ENCODE measurements at places on chromosomes 2 and 18. TPM values are rescaled to one million over a fixed set of nuclear protein-coding genes. Genes with fewer than 3 reads are reported as not detected.

GRCh38 chr2:207258263-207258991 lies 92.7 kb upstream of the KLF7 start:
- no peak overlapping the region for H3K4me3 ChIP-seq
- peaks cover 38% of the 10 kb centered on the region for H3K4me1 ChIP-seq
- H3K27ac ChIP-seq = peak overlapping the region; percentile 7
- H3K27me3 ChIP-seq = no peaks in the 10 kb centered on the region

- peaks cover 45% of the 10 kb centered on the region for H3K27me3 ChIP-seq
- H3K4me1 ChIP-seq = no peaks in the 10 kb centered on the region
- no peak overlapping the region for H3K4me3 ChIP-seq
- H3K27ac ChIP-seq = no peak overlapping the region
Measured at GRCh38 chr2:239790721-239791120, 234.4 kb downstream of the NDUFA10 start.

DNA sequence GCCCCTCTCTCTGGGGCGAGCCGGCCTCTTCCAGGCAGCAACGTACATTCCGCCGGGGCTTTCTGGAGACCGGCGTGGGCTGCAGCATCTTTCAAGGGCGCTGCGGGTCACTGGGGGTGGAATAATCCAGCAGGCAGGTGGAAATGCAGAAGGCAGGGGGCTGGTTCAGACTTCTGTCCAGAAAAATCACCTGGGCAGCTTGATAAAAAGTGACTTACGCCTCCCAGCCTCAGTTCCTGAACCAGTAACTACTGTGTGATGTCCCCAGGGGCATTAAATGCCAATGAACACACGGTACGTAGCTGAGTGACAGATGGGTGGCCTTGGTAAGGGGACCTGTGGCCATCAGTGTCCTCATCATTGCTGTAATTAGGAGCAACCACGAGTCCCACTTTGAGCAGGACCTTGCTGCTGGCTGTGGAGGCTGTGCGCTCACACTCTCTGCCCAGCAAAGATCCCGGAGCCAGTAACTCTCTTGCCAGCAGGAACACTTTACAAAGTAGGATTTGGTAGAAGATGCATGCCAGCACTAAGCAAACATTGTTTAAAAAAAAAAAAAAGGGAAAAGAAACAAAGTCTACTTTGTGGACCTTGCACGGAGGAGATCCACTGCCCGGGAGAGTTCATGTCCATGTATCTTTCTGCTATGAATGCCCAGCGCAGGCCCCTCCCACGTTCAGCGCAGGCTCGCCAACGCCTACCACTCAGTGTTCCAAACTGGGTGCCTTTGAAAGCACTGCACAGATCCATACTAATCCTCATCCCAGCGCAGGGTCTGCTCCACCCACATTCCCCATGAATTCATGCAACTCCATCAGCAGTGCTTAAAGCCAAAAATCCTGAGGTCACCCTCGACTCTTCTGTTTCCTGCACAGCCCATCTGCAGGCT lies 177.3 kb downstream of the HDAC4 start:
- no peaks in the 10 kb centered on the region for H3K27me3 ChIP-seq
- peaks cover 12% of the 10 kb centered on the region for H3K4me1 ChIP-seq
- no peaks in the 10 kb centered on the region for H3K36me3 ChIP-seq
- H3K27ac ChIP-seq = no peak overlapping the region

- DNase-seq = no peak
- H3K4me3 ChIP-seq = no peak overlapping the region
- H3K4me1 ChIP-seq = no peaks in the 10 kb centered on the region
- H3K27ac ChIP-seq = no peak overlapping the region
- peaks cover 17% of the 10 kb centered on the region for H3K36me3 ChIP-seq
- no peaks in the 10 kb centered on the region for H3K27me3 ChIP-seq
Measured at GRCh38 chr2:179513181-179513580, 248.5 kb upstream of the SESTD1 start.

DNA sequence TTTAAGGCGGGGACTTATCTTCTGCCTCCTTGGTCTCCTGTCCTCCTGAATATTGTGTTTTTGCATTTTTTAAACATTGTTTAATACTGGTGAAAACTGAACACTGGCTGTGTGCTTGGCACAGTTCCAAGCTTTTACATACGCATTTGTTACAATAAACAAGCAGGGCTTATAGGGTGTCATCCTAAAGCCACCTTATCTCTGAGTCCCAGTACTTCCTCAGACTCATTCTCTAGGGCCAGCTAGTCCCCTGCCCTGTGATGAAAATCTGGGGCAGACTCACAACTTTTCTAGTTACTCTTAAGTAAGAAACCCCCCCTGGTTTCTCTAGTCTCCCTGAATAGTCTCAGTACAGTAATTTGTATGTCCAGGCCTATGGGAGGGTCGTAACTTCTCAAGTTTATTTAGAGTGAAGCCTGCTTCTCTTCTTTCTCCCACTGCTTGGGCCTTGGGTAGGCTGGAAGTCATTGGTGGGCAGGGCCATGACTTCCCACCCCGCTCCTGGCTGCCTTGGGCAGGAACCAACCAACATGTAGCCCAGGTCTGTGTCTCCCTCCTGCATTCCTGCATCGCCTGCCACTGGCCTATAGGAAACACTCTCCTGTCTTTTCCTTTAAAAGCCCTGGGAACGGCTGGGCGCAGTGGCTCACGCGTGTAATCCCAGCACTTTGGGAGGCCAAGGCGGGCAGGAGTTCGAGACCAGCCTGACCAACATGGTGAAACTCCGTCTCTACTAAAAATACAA lies 7.7 kb upstream of the KCNE4 start:
- H3K4me1 ChIP-seq = no peaks in the 10 kb centered on the region
- H3K27ac ChIP-seq = no peak overlapping the region
- H3K27me3 ChIP-seq = no peaks in the 10 kb centered on the region
- DNase-seq = no peak
- H3K36me3 ChIP-seq = no peaks in the 10 kb centered on the region
- H3K4me3 ChIP-seq = no peak overlapping the region

DNA sequence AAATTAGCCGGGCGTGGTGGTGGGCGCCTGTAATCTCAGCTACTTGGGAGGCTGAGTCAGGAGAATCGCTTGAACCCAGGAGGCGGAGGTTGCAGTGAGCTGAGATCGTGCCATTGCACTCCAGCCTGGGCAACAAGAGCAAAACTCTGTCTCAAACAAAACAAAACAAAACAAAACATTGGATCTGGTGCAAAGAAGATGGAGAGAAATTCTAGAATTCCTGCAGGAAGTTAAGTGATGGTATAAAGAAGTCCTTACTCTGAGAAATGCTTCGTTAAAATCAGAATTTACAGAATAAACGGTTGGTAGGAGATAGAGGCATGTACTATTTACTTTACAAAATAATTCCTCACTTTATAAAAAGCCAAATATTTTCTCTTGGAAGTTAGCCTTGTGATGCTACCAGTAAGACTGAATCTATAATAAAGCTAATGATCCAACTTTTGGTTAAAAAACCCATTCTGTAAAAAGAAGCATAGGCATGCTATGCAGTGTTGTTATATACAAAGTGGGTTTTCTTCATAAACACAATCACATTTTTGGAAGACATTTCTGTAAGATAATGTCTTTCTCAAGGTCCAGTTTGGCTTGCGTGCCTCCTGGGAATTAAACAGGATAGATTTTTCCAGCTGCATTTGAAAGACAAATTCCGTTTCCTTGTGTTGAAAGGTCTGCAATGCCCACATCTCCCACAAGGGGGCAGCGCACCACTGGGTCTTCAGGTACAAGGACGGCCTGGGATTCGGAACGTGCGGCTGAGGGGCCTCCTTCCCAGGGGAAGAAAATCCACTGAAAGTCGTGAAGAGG lies 35.6 kb upstream of the PNO1 start:
- no peak overlapping the region for H3K27ac ChIP-seq
- H3K27me3 ChIP-seq = no peaks in the 10 kb centered on the region
- peak; percentile 89 for DNase-seq
- H3K4me3 ChIP-seq = no peak overlapping the region
- no peaks in the 10 kb centered on the region for H3K4me1 ChIP-seq

DNA sequence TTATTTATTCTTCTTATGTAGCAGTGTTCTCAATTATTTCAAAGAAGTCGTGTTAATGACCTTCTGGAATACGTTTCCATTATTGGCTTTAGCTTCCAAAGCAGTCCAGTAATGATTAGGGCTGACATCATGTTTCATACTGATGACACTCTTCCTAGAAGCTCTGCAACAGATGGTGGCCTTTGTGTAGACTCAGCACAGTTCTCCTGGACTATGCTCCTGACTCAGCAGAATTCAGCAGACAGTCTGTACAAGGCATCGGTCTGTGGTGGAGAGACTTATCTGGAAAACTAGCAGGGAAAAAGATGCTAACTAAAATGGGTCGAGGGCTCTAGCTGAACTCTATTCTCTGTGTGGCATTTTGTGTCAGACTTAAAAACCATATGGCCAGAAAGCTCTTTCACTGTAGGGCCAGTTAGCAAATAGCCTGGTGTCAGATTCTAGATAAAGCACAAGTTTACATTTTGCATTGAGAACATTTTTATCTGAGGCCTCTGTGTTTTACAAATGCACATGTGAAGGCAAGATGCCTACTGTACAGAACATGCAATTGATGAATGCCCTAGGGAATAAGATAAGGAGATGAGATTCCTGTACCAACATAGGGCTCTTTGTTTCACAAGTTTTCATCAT lies 35.1 kb downstream of the GULP1 start:
- DNase-seq = no peak
- no peaks in the 10 kb centered on the region for H3K36me3 ChIP-seq
- peak overlapping the region; percentile 6 for H3K27ac ChIP-seq
- peaks cover 60% of the 10 kb centered on the region for H3K4me1 ChIP-seq

The MPHOSPH10 gene
- total RNA-seq = 29.6 TPM

The CAPN14 gene
- total RNA-seq = 0.04 TPM

The CCDC74A gene
- total RNA-seq = 25.6 TPM

The SH3RF3 gene
- total RNA-seq = 0.28 TPM
